Heart right ventricle (tissue), 16 donors: ENCODE measurements at places on chromosomes 1 and 21. TPM values are rescaled to one million over a fixed set of nuclear protein-coding genes. Genes with fewer than 3 reads are reported as not detected.

- DNase-seq, result no peak
Measured at GRCh38 chr1:51439895-51440294, 79.2 kb downstream of the EPS15 start.

DNA sequence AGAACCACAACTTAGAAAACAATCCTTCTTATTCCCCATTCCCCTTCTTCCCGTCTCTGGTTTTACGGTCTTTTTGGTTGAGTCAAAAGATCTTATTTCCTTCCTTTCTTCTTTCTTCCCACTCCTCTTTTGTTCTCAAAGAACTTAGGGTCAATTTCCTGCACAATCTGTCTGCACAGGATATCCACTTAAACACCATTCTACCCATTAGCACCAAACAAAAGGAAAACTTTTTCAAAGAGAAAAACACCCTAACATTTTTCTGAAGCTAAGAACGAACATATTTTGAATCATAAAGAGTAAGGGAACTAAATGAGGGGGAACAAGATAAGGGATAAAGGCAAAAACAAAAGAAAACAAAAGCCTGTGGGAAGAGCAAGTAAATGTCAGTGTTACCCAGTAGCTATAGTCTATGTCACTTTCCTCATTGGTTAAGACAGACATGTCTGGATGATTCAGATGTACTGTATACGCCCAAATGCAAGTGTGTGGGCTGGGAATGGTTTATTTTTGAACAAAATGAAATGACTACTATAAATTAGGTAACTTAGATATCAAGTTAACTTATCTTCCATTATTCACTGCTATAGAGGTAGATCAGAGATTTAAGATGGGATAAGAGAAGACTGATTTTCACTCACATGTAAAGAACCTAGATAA, 59.9 kb downstream of the TOR3A start:
- DNase-seq, result no peak

GRCh38 chr1:173478094-173478674, 1.0 kb downstream of the PRDX6 start:
- DNase-seq, result peak; percentile 28

DNA sequence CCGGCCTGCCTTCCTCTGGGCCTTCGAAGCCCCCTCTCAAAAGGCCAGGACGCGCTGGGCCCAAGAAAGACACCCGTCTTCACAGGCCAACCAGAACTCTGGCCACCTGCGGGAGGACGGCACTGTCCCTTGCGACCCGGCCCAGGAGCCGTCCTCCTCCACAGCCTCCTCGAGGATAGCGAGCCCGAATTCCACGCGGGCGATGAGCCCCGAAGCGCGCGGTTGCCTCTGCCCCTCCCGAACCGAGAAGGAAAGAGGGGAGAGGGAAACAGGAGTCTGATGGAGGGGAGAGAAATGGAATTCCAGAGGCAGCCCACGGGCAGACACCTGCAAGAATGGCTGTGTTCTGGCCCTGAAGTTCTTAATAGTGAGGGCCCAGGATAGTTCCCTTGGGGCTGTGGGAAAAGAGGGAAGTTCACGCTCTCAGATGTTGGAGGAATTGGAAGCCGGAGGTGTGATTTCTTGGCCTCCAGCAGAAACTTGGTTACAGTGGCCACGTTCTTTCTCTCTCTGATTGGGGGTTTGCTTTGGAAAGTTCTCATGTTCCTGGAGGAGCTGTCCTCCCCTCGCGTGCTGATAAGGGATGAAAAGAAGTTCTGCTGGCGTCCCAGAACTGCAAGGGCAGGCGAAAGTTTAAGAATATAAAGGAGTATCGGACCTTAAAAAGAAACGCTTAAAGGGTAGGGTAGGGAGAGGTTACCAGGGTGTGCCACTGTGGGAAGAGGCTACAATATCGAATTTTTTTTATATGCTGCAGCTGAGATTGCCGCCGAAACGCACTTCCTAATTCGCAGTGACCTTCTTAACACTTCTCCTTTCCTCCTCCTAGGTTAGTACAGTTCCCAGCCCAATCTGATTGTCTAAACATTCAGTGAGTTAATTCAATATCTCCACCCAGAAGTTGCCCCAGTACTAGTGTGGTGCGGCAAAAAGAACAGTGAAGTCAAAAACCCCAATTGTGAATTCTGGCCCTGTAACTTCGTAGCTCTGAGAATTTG, 5.8 kb upstream of the SLC44A5 start:
- peak; percentile 4 for DNase-seq

GRCh38 chr1:213979751-213980586, 7.8 kb upstream of the PROX1 start:
- no peak for DNase-seq

GRCh38 chr1:214861615-214862014, 220.9 kb upstream of the KCNK2 start:
- DNase-seq, result no peak

- no peak for DNase-seq
Measured at GRCh38 chr1:163166886-163167555, 35.7 kb downstream of the RGS5 start.

GRCh38 chr1:39196244-39197215, 8.0 kb upstream of the MACF1 start:
- DNase-seq, result no peak

- no peak for DNase-seq
Measured at GRCh38 chr21:46425571-46425970, 33.1 kb upstream of the DIP2A start.

DNA sequence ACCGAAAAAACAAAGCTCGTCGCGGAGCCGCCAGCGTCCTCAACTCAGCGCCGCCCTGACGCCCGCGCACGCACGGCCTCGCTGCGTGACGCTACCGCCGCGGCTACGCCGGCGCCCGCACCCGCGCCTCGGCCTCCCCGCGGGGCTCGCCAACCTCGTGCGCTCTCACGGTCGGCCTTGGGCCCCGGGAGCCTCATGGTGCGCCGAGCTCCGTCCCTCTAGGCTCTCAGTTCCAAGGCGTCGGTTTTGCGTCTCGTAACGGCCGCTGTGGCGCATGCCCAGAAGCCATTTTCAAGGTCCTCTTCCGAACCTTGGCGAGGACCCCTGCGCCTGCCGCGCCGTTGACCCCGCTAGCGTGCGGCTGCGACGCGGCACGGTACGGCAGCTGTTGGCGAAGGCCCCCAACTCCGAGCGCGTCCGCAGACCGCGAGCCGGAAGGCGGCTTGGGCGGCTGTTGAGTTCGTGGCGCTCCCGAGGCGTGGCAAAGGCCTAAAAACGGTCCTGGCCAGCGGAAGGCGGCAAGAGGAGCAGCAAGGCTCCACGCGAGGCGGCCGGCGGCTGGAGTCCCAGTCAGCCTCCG, at the start of gene HENMT1:
Gene HENMT1 (minus strand): TSS at position 64 of the 580 bp plus-strand sequence. CDS start 1,209 bp downstream, outside the sequence.
- DNase-seq, result peak; percentile 66

GRCh38 chr1:166302989-166303758, 136.4 kb upstream of the FAM78B start:
- no peak for DNase-seq

- no peak for DNase-seq
Measured at GRCh38 chr1:173502104-173502503, 25.0 kb downstream of the PRDX6 start.

- DNase-seq, result no peak
Measured at GRCh38 chr1:180598333-180598974, 33.4 kb upstream of the XPR1 start.

DNA sequence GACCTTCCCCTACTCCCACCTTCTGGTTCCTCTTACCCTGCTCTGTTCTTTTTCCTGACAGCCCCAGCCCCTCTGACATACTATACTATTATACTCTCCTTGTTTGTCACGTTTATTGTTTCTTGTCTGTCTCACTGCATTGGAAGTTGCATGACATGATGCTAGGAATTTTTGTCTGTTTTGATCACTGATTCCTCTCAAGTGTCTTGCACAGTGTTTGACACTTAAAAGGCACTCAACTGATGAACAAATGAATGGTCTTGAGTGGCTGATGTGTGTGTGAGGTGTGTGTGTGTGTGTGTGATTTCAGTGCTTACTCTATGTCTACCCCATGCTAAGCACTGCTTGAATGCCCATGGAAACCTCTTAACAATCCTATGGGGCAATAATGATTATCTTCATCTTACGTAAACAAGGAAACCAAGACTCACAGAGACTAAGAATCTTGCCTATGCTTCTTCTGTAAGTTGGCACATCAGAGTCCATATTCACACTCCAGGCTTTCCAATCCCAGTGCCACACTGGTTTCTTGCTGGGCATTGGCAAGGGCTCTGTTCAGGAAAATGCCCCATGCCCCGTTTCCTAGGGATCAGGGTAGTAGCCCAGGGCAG, 59.7 kb downstream of the ATP1A1 start:
- no peak for DNase-seq

- DNase-seq, result no peak
Measured at GRCh38 chr1:246724731-246725095, 504 bp downstream of the SCCPDH start.

DNA sequence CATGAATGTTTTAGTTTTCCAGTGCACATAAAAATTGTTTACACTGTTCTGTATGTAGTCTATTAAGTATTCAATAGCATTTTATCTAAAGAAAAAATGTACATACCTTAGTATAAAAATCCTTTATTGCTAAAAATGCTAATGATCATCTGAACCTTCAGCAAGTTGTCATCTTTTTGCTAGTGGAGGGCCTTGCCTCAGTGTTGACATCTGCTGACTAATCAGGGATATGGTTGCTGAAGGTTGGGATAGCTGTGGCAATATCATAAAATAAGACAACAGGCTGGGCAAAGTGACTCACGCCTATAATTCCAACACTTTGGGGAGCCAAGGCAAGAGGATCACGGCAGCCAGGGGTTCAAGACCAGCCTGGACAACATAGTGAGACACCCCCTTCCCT, 9.0 kb downstream of the DYNLT5 start:
- DNase-seq, result no peak

DNA sequence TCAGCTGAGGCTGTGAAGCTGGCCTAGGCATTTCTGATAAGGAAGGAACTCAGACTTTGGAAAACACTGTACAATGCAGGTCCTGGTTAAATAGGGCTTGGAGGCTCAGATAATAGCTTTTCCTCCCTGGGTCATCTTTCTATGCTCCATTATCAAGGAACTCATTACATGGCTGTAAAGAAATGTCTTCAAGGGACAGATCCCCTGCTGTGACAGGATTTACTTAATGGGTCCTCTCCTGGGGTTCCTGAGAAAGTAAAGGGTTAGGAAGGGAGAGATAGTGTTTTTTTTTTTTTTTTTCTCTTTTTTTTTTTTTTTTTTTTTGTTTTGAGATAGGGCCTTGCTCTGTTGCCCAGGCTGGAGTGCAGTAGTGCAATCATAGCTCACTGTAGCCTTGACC, 14.1 kb upstream of the SVBP start:
- no peak for DNase-seq

DNA sequence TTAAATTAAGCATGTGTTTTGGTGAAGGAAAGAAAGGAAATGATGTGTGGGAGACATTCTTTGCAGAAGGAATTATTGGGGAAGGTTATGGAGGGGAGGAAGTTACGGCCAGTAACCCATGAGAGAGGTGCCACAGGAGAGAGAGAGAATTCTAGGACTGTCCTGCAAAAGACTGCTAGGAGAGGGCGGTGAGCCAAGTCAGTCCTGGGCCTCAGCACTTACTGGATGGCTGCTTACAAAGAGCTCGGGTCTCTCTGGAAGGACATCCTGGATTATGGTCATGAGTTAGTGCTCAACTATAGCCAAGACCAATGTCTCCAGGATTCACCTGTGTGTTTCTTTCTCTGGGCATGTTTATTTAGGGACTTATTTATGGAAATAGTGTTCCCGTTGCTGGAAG, 74.4 kb upstream of the HSD17B7 start:
- peak; percentile 26 for DNase-seq

- no peak for DNase-seq
Measured at GRCh38 chr1:185652348-185652747, 81.8 kb upstream of the HMCN1 start.

- no peak for DNase-seq
Measured at GRCh38 chr1:3222042-3222692, 153.2 kb downstream of the PRDM16 start.

Gene CDA
- polyA plus RNA-seq, result 10.3 TPM

Gene KRTAP11-1
- polyA plus RNA-seq, result not detected

Gene RBP7
- polyA plus RNA-seq, result 54.7 TPM

Gene NUP210L
- 0.01 TPM for polyA plus RNA-seq

Gene WNT3A
- not detected for polyA plus RNA-seq

Gene EFNA4
- 5.4 TPM for polyA plus RNA-seq

Gene RNF19B
- 7.0 TPM for polyA plus RNA-seq
